AG10803 (cell line): ENCODE measurements at places on chromosomes 16 and 17.
A peak's percentile ranks its signal among the peaks of the same experiment; 100 is the strongest.

DNA sequence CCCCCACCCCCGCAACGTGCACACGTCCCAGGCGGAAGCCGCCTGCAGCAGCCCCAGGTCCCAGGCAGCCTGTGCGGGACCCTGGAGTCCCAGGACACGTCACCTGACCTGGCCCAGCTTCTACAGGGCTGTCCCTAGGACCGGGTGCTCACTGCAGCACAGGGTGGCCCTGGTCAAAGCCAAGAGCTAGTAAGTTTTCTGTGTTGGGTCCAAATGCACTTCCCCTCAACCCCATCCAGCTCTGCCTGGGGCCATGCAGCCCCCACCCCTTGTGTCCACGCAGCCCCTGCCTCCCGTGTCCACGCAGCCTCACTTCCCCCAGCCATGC lies 22.1 kb upstream of the PVALEF start:
- DNase-seq: no peak

GRCh38 chr16:84524346-84524920 lies 20.0 kb upstream of the MEAK7 start:
- no peak for DNase-seq

GRCh38 chr17:213286-214105 lies 32.0 kb upstream of the DOC2B start:
- no peak for DNase-seq

DNA sequence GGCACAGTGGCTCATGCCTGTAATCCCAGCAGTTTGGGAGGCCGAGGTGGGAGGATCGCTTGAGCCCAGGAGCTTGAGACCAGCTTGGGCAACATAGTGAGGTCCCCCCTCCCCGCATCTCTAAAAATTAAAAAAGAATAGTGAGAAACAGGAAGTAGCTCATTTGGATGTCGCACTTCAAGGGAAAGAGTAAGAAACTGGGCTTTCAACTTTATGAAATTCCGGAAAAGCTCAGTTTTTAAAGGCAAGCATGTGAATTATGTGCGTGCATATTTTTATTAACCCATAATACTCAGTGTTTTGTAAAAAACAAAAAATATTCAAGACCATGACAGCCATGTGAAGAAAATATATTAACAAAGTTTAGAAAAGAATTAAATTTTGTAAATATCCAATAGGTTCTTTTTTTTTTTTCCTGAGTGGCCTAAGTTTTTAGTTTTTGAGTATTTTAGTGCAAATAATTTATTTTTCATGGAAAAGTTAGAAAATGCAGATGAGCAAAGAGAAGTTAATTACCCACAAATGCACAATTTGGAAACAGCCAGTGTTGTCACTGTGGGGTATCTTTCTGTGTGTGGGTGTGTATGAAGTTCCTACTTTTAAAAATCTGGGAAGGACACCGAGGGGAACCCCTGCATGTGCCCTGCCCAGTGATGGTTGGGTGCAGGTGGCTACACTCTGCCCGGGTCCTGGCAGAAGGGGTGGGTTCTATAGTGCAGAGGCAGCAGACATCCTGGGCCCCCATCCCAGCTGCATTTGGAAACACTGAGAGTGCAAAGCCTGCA lies 40.0 kb downstream of the CIBAR2 start:
- no peak for DNase-seq

DNA sequence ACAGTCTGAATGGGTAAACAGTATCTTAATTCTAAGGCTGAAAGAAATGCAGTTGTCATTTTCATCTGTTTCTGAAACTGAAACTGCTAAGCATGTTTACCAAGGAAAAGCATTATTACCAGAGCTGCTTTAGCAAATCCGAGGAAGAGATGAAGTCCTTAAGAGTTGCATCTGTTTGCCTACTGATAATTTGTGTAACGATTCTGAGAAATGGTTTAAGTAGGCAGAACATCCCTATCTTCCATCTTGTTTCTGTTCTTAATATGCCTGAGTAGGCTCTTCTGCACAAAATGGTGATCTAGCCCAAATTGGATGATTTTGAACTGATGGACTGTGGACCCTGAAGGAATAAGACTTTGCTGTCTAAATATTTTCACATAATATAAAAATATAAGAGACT lies 34.9 kb downstream of the NUP93 start:
- no peak for DNase-seq

- no peak for DNase-seq
Observed at GRCh38 chr16:19771796-19772195, 53.7 kb downstream of the IQCK start.

GRCh38 chr17:15377616-15378015 lies 36.2 kb upstream of the TEKT3 start:
- peak; percentile 77 for DNase-seq

GRCh38 chr16:11349599-11350276 lies 4.5 kb downstream of the RMI2 start:
- peak; percentile 86 for DNase-seq

DNA sequence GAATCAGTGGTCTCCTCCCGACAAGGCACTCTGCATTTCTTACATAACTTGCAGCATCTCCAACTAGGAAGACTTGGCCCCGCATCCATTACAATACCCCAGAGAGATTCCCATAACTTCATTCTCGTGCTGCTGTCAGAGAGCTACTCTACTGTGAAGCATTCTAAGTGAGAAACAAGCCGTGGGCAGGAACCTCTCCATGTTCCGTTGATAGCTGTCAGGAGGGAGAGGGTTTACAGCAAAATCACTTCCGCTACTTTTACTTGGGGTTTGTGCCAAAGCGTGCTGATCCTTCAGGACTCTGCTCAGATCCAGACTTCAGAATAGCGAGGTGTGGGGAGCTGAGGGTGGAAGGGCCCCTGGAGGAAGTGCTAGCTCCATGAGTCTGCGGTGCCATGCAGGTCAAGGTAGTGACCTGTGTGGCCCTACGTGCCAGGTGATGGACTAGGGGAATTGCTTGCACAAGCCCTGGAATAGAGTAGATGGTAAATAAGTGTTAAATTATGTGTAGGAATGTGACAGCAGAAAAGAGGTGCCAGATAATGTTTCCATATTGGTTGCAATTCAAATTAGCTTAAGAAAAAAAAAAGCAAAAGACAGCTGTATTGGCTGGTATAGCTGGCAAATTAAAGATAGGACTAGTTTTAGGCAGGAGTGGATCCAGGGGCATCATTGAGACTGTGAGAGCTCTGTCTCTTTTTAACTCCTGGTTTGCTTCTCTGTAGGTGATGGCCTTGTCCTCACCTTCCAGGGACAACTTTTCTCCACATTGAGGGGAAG lies 358.5 kb upstream of the ERCC4 start:
- DNase-seq: no peak

GRCh38 chr17:52143542-52143941 lies 15.0 kb downstream of the CA10 start:
- DNase-seq: no peak

DNA sequence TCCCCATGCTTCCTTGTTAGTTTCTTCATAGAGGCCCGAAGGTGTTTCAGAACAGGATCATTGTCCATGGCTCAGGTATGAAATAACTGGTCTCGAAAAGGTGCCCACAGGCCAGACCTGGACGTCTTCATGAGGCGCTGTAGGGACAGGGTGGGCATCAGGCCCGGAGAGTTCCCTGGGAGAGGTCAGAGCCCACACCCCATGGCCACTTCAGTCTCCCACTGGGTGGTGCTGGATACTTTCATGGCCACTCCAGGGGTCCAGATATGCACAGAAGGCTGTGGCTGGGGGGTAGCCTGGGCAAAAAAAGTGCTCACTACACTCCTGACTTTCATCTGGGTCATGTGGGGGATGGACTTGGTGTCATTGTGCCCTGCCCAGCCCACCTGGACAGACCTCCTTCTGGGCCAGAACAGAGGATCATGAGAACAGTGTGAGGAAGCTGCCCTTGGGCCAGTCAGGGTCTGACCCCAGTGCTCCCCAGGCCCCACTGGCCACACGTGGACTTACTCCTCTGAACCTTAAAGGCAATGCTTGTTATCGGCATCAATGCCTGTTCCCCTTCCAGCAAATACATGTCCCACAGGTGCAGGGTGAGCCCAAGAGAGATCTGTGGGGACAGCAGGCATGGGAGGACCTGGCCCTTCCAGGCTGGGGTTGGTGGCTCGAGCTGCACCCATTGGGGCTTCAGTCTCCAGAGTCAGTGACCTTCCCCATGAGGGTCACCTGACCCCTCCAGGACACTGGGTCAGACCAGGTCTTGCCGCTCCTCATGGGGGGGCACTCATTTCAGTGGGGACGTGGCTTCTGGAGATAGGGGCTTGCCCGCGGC lies 36.9 kb downstream of the LGALS9 start:
- DNase-seq: no peak

DNA sequence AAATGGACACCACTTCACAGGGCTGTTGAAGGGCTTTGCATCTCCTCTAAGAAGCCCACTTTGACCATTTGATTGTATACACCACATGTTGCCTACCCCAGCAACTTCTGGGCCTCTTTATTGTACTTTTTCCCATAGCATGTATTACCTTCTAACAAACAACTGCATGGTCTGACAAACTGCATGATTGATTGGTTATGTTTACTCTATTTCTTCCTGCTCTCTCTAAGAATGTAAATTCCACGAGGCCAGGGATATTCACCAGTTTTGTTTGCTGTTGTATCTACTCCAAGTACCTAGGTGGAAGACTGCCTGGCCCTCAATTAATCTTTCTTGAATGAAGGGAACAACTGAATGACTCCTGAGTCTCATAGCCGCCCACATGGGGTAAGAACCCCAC lies 22.2 kb upstream of the BBS2 start:
- no peak for DNase-seq

GRCh38 chr17:43352579-43353331 lies 46.0 kb upstream of the ARL4D start:
- DNase-seq: no peak

GRCh38 chr17:63430223-63430622 lies 15.9 kb downstream of the CYB561 start:
- no peak for DNase-seq

DNA sequence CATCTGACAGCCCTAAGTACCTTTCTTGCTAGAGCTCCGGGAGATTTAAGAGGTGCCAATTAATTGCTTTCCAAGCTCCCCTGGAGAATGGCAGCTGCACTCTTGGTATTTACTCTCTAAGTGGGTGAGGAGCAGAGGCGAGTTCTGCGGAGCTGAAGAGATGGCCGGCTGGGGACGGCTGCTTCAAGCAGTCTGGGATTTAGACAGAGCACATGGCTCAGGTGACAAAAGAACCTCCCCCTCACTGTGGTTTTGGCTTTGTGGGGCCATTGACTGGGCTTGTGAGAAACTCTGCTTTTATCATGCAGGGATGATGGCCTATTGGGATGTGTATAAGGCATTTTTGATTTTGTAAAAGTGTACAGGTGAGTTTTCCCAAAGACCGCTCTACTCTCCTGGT lies 239.3 kb upstream of the EEF2KMT start:
- no peak for DNase-seq

DNA sequence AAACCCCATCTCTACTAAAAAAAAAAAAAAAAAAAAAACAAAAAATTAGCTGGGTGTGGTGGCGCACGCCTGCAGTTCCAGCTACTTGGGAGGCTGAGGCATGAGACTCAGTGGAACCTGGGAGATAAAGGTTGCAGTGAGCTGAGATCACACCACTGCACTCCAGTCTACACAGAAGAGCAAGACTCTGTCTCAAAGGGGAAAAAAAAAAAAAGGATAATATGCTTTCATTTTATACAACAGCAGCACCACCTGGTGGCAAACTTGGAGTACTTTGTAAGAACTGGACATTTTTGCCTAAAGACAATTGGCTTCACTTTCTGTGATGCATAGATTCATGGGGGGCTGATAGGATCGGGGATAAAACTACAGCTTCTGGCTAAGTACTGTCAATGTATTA lies 8.5 kb downstream of the CHTF8 start:
- peak; percentile 72 for DNase-seq

- no peak for DNase-seq
Observed at GRCh38 chr16:628321-629061, 2.3 kb upstream of the WFIKKN1 start.

- DNase-seq: no peak
Observed at GRCh38 chr17:1996800-1997288, 28.3 kb downstream of the RTN4RL1 start.

DNA sequence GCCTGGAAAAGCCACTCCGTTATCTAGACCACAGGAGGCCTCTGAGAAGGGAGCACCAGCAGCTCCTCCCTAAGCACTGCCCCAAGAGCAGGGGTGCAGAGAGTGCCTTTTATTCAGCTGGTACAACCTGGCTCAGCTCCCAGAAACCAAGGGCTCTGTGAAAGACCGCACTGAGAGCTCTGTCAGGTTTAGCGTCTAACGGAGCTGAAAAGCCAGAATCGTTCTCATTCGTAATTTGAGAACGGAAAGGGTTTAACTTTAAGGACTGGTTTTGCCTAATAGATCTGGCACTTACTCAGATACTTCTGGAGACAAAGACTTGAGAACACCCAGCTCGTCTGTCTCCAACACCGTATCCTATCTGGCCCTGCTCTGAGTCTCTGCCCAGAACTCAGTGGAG lies 13.5 kb downstream of the MPG start:
- DNase-seq: no peak
